T-helper 9 cell (primary cell): ENCODE measurements at places on chromosomes 13 and 19.
A peak's percentile ranks its signal among the peaks of the same experiment; 100 is the strongest.

DNA sequence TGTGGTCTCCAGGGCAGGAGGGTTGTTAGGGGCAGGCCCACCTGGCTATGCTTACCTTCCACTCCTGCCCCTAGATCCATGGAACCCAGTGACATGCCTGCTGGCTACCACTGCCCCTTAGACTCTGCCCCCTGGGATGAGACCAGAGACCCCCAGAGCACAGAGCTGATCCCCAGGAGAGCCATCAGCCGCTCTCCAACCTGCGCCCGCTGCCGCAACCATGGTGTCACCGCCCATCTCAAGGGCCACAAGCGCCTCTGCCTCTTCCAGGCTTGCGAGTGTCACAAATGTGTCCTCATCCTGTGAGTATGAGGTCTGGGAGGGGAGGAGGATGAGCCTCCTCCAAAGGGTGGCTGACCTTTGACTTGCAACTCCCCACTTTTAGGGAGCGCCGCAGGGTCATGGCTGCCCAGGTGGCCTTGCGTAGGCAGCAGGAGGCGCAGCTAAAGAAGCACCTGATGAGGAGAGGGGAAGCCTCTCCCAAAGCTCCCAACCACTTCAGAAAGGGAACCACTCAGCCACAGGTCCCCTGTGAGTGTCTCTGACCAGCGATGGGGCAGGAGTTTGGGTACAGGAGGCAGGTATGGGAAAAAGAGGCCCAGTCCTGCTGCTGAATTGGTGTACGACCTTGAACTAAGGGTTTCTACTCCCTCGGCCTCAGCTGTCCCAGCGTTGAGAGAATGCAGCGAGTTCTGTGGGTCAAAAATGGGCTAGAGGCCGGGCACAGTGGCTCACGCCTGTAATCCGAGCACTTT is 2.7 kb downstream of the DMRTC2 start:
- DNase-seq = no peak

- no peak for DNase-seq
These were observed 224.8 kb downstream of the NHLRC3 start for GRCh38 chr13:39263033-39263432.

DNA sequence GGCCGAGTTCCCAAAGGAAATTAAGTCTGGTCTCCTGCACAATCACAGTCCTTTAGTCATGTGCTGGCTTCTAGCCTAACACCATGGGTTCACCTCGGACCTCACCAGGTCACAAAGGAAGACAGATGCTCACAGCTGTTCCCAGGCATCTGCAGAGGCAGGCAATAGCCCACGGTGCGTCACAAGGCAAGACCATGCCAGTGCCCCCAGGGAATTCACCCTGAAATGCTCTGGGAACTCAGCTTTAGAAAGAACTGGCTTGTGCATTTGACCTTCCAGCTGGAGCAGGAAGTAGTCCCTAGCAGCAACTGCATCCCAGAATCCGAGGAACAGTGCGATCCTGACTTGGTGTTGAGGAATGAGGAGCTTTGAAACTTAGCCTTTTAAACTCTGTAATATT is 96.8 kb upstream of the WASF3 start:
- no peak for DNase-seq

GRCh38 chr19:11435833-11436313 is 438 bp downstream of the PRKCSH start:
- DNase-seq = no peak

- DNase-seq = no peak
These were observed 72.4 kb upstream of the EDNRB start for GRCh38 chr13:77991003-77991402.

GRCh38 chr19:1512671-1513498 is at the start of gene ADAMTSL5:
Gene ADAMTSL5 (minus strand): TSS chr19:1513019. CDS start chr19:1510943, 2,076 bp downstream.
- peak; percentile 47 for DNase-seq

GRCh38 chr13:71871844-71872243 is 4.8 kb upstream of the DACH1 start:
- DNase-seq = no peak

- DNase-seq = no peak
These were observed 579.5 kb downstream of the UQCRFS1 start for GRCh38 chr19:28633319-28634018.

DNA sequence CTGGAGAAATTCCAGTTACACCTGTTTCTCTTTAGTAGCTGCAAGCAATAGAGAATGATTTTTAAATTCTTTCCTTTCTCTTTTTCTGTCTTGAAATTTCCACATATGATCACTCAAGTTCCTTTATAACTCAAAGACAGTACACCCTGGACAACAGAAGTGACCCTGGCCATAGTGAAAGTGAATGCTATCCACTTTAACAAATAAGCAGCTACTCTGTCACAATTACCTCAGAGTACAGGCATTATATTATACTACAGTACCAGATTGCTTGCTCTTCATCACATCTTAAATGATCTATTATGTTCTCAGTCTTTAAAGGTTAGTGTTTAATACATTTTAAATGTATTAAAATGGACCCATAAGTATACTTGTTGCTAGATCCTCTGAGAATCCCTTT is 136.2 kb downstream of the KLF12 start:
- DNase-seq = no peak

GRCh38 chr13:100707818-100708740 is 33.5 kb upstream of the TMTC4 start:
- no peak for DNase-seq

DNA sequence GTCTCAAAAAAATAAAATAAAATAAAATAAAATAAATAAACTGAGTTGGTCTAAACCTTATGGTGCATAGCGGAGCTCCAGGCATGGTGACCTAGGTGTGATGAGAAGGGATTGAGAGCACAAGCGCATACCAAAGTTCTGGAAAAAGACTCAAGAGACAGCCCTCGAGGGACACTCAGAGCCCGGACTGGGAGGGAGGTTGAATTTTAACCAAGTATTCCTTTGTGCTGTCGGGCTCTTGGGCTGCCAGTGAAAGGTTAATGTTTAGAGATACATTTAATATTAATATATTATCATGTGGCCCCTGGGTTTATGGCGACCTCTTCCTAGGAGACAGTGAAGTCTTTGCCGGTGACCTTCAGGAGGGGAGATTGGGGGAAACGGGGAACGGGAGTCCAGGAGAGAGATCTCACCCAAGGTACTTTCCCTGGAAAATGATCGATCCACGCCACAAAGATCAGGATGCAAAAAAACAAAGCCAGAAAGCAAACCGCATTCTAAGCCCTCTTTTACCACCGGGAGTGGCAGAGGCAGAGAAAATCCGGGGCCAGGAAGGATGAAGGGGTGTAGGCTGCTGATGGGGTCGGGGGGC is 1.6 kb downstream of the FUT6 start:
- DNase-seq = no peak

GRCh38 chr13:76522083-76522755 is 364.0 kb downstream of the KCTD12 start:
- DNase-seq = no peak

GRCh38 chr19:55088543-55089341 is 13.1 kb downstream of the EPS8L1 start:
- peak; percentile 83 for DNase-seq

DNA sequence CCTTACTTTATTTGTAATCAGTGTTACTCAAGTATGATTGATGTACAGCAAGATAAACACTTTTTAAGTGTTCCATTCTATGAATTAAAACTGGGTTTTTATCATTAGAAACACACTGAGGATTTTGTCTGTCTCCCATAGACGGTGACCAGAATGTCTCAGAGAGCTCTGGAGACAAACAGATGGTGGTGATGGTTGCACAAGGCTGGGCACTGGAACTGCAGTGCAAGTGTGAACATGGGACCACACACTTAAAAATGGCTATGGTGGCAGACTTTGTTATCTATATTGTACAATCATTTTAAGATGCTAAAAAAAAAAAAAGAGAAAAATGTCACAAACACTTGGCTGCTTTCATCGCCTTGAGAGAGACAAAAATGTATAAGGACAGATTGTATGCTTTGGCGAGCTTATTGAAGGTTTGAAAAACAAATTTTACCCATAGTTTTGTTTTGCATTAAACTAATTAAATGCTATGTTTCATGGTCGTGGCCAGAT is 273.0 kb downstream of the SHISA2 start:
- DNase-seq = no peak

GRCh38 chr13:40220299-40220935 is 446.0 kb downstream of the FOXO1 start:
- no peak for DNase-seq

GRCh38 chr19:2353159-2353886 is 6.7 kb upstream of the TMPRSS9 start:
- no peak for DNase-seq

DNA sequence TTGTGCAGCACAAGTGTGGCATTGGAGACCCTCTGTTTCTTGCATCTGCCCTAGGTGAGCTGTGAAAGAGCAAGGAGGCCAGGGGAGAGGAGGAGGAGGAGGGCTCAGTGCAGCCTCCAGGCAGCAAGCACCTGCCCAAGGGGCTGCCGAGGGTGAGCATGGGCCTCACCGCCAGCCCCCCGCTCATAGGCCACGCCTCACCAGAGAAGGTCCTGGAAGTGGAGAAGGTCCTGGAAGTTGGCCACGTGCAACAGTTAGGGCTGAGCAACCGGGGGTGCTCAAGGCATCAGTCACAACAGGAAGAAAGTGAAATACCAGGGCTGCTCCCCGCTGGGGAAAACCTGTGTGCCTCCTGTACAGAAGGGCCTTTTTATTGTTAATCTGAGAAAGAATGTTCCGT is 168.9 kb downstream of the TEX29 start:
- DNase-seq = no peak
